GM12878 (cell line): ENCODE measurements at places on chromosomes 7 and 10.

DNA sequence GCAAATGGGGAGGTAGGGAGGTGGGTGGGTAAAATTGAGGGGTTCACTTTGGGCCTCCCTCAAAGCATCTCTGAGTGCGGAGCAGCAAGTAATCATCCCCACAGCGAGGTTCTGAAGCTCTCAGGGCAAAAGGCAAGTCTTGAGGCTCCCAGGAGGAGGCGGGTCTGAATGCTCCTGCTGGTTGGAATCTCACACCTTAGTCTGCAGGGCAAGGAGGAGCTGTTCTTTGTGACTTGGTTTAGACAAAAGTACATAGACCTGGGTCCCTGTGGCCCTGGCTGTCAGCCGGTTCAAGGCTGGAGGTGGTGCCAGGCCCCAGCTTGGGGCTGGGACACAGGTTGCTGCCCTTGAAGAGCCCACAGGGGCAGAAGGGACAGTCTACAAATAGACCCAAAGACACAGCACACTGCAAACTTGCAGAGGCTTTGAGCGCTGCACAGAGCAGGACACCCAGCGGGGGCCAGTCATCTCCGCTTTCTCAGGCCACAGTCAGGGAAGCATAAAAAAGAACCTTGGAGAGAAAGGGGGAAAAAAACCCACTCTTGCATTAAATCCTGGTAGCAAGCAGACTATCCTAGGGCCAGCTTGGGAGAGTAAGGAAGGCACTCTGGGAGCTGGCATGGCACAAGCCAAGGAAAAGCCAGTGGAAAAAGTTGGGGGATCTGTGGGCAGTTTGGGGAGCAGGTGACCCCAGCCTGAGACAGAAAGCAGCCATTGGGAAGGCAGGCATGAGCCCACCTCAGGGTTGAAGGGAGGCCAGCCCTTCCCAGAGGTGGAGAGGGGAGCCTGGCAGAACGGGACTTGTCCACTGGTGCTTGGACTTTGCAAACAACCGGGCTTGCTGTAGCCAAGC is 926 bp upstream of the C10orf71 start:
- H3K4me1 ChIP-seq = peaks cover 13% of the 10 kb centered on the region
- no peak overlapping the region for H3K4me3 ChIP-seq
- H3K36me3 ChIP-seq = no peaks in the 10 kb centered on the region
- no peaks in the 10 kb centered on the region; the same call in 1 of the 2 replicates for H3K27me3 ChIP-seq
- H3K27ac ChIP-seq = no peak overlapping the region

DNA sequence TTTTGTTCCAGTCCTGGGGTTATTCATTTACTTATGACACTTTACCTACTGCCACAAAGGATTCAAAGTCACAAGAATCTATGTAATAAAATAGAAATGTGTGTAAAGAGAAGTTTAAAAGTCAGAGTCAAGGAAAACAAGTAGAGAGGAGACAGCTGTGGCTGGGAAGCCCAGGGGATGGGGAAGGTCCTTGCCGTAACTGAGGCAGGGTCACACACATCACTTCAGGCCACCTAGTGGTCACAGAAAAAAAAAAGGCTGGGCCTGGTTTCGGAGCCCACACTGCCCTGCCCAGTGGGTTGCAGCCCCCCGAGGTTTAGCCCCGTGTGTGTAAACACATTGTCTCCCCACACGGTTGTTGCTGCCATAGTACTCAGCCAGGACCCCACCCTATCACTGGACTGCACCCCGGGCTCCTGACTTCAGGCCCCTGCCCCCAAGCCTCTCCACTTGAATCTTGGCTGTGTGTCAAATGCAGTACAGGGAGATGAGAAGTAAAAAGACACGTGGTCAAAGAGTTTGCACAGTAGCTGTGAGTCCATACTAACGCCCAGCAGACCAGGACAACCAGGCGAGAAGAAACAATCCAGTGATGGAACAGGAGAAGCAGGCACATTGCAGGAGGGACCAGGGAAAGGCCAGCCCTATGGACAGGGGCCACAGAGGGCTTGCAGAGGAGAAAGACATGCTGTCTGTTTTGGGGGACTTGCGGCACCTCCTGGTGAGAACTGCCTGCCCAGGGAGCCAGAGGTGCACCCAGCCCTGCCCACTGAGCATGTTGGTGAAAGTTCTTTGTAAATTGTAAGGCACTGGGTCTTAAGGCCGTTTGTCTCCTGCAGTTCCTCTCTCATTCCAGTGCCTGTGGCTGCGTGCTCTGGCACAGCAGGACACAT is 91.4 kb upstream of the MACROH2A2 start:
- no peak overlapping the region for H3K4me3 ChIP-seq
- peaks cover 2% of the 10 kb centered on the region; the same call in 1 of the 2 replicates for H3K27me3 ChIP-seq
- no peak for DNase-seq
- H3K4me1 ChIP-seq = no peaks in the 10 kb centered on the region

GRCh38 chr7:12256090-12256489 is 45.0 kb downstream of the TMEM106B start:
- no peak overlapping the region for H3K27ac ChIP-seq
- H3K27me3 ChIP-seq = no peaks in the 10 kb centered on the region
- peaks cover 10% of the 10 kb centered on the region for H3K4me1 ChIP-seq
- H3K4me3 ChIP-seq = no peak overlapping the region
- no peaks in the 10 kb centered on the region for H3K36me3 ChIP-seq

GRCh38 chr10:22320591-22321155 is at the start of gene BMI1:
Gene BMI1, plus strand, starts transcription at chr10:22321099. Its CDS starts 5,351 bp downstream, at chr10:22326450.
- peaks cover 3% of the 10 kb centered on the region for H3K27me3 ChIP-seq
- peak within 1 kb of the TSS; percentile 33; the same call in 1 of the 2 replicates for H3K27ac ChIP-seq
- H3K4me1 ChIP-seq = peaks cover 25% of the 10 kb centered on the region
- peak within 1 kb of the TSS; percentile 83 for H3K4me3 ChIP-seq

DNA sequence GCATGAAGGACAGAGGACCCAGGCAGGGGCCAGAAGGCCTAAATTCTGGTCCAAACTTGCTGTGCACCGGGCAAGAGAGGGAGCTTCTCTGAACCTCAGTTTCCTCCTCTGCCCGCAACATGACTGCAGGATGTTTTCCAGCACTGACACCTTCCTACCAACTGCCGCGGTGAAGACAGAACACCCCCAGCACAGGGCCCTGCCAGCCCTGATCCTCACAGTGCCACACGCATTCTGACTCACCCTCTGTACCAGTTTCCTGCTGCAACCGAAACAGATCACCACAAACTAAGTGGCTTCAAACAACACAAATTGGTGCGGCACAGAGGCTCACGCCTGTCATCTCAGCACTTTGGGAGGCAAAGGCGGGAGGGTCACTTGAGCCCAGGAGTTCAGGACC is 18.1 kb downstream of the MAD1L1 start:
- H3K27me3 ChIP-seq = no peaks in the 10 kb centered on the region
- no peak overlapping the region for H3K4me3 ChIP-seq
- DNase-seq = no peak
- no peak overlapping the region for H3K27ac ChIP-seq
- H3K36me3 ChIP-seq = peaks cover 54% of the 10 kb centered on the region

DNA sequence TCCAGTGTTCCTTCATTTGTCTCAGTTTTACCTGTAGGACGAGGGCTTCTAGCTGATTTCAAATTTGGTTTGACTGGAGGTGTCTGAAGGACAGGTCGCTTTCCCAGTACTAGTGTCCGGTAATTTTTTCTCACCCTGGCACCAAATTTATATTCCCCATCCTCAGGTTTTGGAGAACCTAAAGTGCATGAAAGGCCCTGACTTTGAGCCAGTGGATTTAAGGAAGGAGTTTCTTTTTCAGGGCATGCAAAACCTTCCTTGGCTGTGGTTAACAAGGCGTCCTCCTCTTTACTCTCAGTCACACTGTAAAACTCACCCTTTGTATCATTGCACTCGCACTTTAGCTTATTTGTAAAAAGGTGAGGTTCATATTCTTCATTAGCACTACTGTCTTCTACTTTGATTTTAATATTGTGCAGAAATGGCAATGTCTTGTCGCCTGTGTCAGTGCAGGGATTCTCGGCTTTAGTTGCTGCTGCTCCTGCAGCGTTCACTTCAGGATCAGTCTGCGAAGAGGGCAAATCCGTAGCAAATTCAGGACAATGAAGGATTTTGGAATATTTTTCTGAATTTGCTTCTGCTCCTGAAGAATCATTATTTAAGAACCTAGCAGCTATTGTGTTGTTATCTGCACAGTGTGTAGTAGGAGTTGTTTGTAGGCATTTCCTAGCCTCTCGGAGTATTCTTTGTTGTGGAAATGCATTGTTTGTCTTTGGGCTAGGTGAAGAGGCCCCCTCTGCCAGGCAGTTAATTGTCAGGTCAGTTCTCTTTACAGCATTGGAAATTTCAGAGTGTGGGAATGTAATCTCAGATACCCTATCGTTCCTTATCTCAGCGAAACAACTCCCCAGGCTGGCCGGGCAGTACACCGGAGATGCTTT is 9.9 kb downstream of the SKIDA1 start:
- H3K36me3 ChIP-seq = no peaks in the 10 kb centered on the region
- peaks cover 10% of the 10 kb centered on the region for H3K27me3 ChIP-seq
- no peak overlapping the region for H3K4me3 ChIP-seq
- H3K27ac ChIP-seq = no peak overlapping the region
- peaks cover 21% of the 10 kb centered on the region for H3K4me1 ChIP-seq
- DNase-seq = no peak

DNA sequence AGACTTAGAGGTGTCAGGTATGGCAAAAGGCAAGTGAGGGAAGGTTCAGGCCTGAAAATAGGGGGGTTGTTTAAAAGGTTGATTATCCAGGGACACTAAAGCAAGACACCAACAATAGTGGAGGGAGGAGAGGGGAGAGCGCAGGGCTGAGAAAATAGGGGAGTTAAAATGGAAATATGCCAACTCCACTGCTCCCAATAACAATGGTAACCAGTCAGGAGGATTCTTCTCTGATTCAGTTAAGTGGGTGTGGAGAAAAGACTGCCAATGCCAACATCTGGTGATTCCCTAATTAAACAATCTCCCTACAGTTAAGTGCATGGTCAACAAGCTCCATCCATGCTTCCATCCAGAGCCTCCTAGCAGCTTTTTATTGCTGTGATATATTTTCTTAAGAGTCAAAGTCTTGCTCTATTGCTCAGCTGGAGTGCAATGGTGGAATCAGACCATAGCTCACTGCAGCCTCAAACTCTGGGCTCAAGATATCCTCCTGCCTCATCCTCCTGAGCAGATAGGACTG is 183.3 kb downstream of the JAZF1 start:
- no peak for DNase-seq
- no peaks in the 10 kb centered on the region for H3K27me3 ChIP-seq
- H3K4me1 ChIP-seq = no peaks in the 10 kb centered on the region
- H3K36me3 ChIP-seq = no peaks in the 10 kb centered on the region
- H3K27ac ChIP-seq = no peak overlapping the region
- no peak overlapping the region for H3K4me3 ChIP-seq

GRCh38 chr10:105718207-105718995 is 1077.3 kb downstream of the SORCS3 start:
- no peak overlapping the region for H3K27ac ChIP-seq
- no peaks in the 10 kb centered on the region for H3K27me3 ChIP-seq
- no peaks in the 10 kb centered on the region for H3K4me1 ChIP-seq
- H3K36me3 ChIP-seq = no peaks in the 10 kb centered on the region

GRCh38 chr10:62373995-62374861 is at the start of gene ZNF365:
Gene ZNF365, plus strand, starts transcription at chr10:62374369. Its CDS starts 1,825 bp downstream, at chr10:62376194.
- H3K27me3 ChIP-seq = peaks cover 22% of the 10 kb centered on the region
- no peaks in the 10 kb centered on the region for H3K4me1 ChIP-seq

DNA sequence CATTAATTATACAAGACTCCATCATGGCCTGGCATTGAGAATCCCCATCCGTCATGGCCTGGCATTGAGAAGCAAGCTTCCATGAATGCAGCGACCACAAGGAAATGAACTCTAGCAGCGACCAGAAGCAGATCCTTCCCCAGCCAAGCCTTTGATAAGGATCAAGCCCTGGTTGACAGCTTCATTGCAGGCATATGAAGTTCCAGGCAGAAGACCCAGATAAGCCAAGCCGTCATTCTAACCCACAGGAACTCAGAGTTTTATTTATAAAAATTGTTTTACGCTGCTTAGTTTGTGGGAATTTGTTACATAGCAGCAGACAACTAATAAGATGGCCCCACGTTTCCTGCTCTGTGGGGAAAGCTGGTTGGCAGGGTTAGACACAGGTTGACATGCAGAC is 642.3 kb downstream of the GATA3 start:
- no peaks in the 10 kb centered on the region for H3K4me1 ChIP-seq
- no peaks in the 10 kb centered on the region for H3K36me3 ChIP-seq
- H3K4me3 ChIP-seq = no peak overlapping the region
- DNase-seq = no peak

DNA sequence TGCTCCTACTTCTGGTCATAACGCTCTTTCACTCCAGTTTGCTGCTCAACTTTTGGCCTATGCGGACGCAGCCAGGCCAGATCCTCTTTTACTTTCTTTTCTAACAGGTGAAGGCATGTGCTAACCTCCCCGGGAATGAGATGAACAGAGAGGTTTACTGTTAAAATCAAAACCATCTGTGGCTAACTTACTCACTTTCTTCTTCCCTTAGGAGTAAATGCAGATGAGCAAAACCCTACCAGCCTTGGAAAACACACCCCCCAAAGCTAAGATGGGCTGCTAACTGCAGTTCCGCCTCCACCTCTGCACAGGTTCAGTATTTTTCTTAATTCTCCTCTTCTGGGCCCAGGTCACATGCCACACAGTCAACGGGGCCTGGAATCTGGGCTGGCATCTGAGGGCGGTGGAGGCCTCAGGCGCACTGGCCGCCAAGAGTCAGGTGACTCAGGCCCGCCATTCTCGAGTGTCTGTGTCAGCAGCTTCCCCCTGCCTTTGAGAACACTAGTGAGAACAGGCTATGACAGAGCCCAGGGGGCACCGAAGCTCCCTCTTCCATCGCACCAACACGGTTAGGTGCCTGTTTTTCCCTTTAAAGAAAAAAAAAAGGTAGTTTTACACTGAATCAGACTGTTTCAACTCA is 11.1 kb downstream of the FAM53B start:
- peak overlapping the region; percentile 71 for H3K27ac ChIP-seq
- H3K36me3 ChIP-seq = peaks cover 1% of the 10 kb centered on the region

GRCh38 chr10:122780391-122780790 is 65.3 kb downstream of the CUZD1 start:
- H3K4me1 ChIP-seq = no peaks in the 10 kb centered on the region
- no peak for DNase-seq

DNA sequence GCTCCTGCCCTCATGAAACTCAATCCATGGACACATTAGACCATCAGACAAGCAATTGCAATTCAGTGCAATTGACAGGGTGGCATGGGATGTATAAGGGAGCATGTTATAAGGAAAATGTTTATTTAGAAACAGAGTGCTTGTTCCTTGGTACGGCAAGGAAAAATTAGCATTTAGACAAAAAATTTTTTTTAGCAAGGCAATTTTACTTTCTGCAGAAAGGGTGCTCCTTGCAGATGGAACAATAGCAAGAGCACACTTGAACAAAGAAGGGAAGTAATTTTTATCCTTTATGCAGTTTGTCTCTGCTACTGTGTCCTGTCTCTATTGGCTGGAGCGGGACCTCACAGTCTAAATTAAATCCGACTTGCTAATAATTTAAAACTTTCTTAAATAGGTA is 6.2 kb upstream of the BAG3 start:
- H3K4me3 ChIP-seq = no peak overlapping the region
- no peaks in the 10 kb centered on the region for H3K27me3 ChIP-seq
- H3K27ac ChIP-seq = no peak overlapping the region
- H3K36me3 ChIP-seq = no peaks in the 10 kb centered on the region
- H3K4me1 ChIP-seq = no peaks in the 10 kb centered on the region

GRCh38 chr7:129210256-129210988 is 14.4 kb upstream of the AHCYL2 start:
- H3K4me1 ChIP-seq = no peaks in the 10 kb centered on the region
- DNase-seq = no peak
- no peaks in the 10 kb centered on the region for H3K27me3 ChIP-seq
- no peaks in the 10 kb centered on the region for H3K36me3 ChIP-seq
- no peak overlapping the region for H3K27ac ChIP-seq
- no peak overlapping the region for H3K4me3 ChIP-seq

- H3K27me3 ChIP-seq = no peaks in the 10 kb centered on the region; the same call in 1 of the 2 replicates
- H3K36me3 ChIP-seq = no peaks in the 10 kb centered on the region
These were observed 11.2 kb downstream of the SLC13A4 start for GRCh38 chr7:135716677-135717238.

GRCh38 chr7:50164559-50165170 is 71.6 kb upstream of the ZPBP start:
- peaks cover 8% of the 10 kb centered on the region; the same call in 1 of the 2 replicates for H3K4me1 ChIP-seq
- no peak for DNase-seq
- no peaks in the 10 kb centered on the region for H3K27me3 ChIP-seq
- H3K4me3 ChIP-seq = no peak overlapping the region
